ENCODE measurements at places on chromosomes 7 and 10.

GRCh38 chr7:124700655-124701054, 64.9 kb downstream of the GPR37 start:
- peak; percentile 44 for DNase-seq

DNA sequence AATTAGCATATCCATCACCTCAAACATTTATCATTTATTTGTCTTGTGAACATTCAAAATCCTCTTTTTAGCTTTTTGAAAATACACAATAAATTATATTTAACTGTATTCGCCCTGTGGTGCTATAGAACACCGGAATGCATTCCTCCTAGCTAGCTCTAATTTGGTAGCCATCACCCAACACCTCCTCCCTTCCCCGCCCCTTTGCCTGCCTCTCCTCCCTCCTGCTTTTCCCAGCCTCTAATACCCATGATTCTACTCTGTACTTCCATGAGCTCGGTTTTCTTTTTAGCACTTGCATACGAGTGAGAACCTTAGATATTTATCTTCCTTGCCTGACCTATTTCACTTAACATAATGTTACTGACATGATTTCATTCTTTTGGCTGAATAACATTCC, 80.1 kb downstream of the ANKRD26 start:
- DNase-seq = no peak

DNA sequence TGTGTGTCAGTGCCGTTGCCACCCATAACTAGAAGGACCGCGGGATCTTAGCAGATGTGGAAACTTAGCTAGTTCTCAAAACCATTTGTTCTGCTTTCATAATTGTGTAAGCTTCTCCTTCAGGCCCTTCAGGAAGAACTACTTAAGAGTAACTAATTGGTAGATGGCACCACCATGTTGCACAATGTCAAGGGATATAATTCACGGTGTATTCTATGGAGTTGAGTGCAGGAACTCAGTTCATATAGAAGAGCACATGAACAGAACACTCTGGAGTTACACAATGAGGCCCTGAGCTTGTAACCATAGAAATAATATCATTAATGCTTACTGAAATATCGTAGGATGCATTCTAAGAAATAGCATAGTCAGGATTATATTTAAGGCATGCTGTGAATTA, 126.5 kb upstream of the GAD2 start:
- no peak for DNase-seq

DNA sequence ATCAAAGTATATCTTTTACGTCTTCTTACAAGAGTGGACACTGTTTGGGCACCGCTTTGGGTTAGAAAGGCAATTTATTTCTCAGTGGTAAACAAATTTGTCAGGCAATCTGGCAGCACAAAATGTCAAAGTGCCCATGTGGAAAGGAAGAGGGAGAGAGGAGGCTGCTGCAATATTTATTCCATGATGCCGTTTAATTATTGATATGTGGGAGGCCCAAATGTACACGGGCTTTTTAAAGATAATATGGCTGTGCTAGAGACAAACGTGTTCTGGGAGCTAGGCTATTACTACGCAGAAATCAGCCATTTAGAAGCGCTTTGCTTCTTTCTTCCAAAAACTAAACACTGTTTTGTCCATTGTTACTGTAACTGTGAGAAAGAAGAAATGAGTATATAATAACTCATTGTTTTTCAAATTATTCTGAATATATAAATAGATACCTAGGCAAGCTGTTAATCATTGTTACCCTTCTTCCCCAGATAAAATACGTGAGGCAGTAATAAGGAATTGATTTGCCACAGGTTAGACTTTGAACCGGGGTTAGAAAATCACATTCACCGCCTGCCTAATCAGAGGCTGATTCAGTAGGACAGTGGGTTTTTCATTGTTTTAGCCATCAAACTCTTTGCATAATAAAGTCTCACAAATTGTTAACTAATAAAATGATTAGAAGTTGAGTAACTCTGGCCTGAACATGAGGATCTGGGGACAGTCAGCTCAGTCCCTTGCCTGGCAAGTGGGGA, 116.5 kb upstream of the FRMD4A start:
- no peak for DNase-seq

GRCh38 chr10:93255546-93255945, 181.9 kb downstream of the CYP26A1 start:
- no peak for DNase-seq

DNA sequence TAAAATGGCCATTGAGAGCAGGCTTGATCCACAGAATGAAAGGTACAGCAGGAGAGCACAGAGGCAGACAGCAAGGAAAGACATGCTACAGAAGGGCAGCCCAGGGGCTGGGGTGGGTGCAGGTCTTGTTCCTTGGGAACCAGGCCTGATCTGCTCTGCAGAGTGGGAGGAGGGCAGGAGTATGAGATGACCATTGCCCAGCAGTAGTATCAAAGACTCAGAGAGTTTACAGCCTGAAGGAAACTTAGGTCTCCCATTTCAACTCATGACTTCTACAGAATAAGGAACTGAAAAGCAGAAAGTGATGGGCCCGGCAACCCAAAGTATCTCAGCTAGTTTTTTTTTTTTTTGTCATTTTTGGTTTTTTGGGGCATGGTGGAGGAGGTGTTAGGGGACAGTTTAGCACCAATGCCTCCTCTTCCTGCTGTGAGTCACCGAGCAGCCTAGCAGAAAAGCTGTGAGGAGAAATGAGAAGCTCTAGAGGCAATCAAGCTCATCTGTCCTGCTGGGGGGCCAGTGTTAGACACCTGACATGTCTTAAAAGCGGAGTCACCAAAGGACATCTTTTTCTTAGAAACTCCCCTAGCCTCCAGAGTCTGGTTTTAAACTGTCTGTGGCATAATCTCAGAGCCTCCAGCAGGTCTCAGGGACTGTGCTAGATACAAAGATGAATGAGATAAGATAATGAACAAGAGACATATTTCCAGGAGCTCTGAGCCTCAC, 34.3 kb upstream of the HERPUD2 start:
- no peak for DNase-seq

GRCh38 chr7:96792115-96792514, 82.5 kb upstream of the SEM1 start:
- no peak for DNase-seq

DNA sequence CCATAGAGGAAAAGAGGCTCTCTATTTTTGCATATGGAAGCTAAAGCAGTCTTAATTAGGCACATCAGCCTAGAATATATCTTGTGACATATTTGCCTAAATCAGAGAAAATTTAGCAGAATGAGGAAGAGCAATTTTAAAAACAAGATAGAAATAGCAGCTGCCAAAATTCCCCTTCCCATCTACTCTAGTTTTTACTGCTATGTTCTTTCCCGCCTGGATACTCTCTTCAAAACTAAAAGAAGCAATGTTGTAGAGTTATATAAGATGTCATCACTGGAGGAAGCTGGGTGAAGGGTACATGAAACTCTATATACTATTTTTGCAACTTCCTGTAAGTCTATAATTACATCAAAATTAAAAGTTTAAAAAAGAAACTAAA, 87.0 kb downstream of the ARMH3 start:
- no peak for DNase-seq

DNA sequence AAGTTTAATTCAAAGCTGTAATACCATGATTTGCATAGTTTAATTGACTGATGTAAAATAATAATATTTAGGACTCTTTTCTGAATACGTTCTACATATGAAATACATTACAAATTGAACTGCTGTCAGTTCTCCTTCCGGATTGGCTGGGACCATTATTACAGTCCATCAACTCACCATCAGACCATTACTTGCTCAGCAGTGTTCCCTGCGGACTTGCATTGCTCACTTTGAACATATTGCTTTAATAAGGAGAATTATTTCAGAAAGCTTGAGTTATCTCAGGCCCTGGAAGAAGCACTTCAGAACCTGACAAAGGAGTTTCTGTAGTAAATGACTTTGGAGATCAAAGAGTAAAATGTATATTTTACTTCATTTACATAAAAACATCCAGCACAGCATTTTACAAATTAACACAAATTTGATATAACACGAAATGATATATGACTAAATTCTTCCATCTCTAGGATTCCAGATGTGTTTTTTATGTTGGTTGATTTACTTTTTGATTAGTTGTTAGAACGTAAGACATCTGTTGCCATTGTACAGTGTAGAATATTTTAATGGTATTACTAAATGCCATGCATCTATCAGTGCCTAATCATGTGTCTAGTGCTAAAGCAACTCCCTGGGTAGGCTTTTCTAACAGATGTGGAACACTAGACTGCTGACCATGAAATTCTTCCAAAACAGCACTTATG, 418.5 kb upstream of the SEMA3A start:
- DNase-seq = no peak

DNA sequence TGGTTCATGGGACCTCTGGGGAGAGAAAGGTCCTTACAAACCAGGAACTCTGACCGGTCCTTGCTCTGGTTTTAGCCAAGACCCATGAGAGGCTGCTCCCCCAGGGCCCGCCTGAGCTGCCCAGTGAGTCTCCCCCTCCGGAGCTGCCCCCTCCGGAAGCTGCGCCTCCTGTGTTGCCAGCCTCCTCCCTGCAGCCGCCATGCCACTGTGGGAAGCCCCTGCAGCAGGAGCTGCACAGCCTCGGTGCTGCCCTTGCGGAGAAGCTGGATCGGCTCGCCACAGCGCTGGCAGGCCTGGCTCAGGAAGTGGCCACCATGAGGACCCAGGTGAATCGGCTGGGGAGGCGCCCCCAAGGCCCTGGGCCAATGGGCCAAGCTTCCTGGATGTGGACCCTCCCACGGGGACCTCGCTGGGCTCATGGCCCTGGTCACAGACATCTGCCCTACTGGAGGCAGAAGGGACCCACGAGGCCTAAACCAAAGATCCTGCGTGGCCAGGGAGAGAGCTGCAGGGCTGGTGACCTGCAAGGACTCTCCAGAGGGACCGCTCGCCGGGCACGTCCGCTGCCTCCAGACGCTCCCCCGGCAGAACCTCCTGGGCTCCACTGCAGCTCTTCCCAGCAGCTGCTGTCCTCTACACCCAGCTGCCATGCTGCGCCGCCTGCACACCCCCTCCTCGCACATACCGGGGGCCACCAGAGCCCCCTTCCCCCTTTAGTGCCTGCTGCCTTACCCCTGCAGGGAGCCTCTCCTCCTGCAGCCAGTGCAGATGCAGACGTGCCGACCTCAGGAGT, 40.1 kb downstream of the ZNF467 start:
- DNase-seq = no peak

DNA sequence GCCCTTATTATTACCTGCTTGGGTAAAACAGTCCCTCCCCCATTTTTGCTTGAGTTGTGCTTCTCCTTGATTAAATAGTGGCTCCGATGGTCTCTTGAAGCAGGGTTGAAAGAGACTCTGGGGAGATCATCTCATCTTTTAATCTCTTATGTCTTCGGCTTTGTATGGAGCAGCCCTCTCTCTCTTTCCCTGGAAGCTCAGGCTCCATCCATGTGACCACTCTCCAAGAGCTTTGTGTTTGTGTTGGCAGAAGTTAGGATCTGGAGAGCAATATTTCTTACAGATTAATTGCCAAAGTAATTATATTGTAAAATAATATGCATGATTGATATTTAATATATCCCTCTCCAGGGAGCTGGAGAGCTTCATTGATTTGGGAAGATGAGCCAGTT, 76.9 kb downstream of the LRRC4 start:
- no peak for DNase-seq

- peak; percentile 68 for DNase-seq
These were observed 41.8 kb downstream of the FAM20C start for GRCh38 chr7:234051-234707.

DNA sequence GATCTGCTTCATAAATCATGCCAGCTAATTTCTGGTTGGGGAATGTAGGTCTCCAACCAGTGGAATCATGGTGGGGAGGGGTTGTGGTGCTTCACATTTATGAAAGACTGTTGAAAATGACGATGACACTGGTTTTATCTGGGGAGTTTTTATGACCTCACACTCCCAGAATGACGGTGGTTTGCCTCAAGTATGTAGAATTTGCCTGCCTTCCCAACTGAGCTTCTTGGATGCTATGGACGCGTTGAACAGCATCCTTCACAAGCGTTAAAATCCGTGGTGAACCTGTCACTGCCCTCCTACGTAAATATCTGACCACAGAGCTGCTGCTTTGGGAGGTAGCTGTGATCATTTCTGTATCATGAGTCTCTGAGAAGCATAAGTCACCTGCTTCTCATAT, 3.3 kb downstream of the INSYN2A start:
- DNase-seq = peak; percentile 12

- DNase-seq = no peak
These were observed 9.2 kb downstream of the SP8 start for GRCh38 chr7:20777377-20778062.

GRCh38 chr10:21191512-21191911, 294.4 kb upstream of the NEBL start:
- DNase-seq = no peak

GRCh38 chr10:77317221-77317620, 320.4 kb downstream of the KCNMA1 start:
- no peak for DNase-seq

- no peak for DNase-seq
These were observed 117.6 kb downstream of the SNX13 start for GRCh38 chr7:17822547-17823173.

DNA sequence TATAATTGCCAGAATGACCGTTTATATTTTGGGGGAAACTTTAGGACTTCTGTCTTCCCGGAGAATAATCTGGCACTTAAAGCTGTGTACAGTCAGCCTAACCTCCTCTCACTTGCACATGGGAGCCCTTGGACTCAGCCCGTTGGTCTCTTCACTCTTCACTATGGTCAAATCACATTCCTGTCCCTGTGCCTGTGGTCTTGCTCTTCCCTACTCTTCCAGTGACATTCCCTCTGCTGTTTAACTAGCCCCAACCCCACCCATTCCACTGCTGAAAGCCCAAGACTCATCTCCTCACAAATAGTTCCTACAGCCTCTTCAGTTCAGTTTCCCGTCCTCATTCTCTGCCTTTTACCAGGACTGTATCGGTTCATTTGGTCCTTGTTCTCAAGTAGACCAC, 135.0 kb downstream of the DYNC1I1 start:
- no peak for DNase-seq

GRCh38 chr7:18429547-18429946, 66.0 kb upstream of the HDAC9 start:
- no peak for DNase-seq

DNA sequence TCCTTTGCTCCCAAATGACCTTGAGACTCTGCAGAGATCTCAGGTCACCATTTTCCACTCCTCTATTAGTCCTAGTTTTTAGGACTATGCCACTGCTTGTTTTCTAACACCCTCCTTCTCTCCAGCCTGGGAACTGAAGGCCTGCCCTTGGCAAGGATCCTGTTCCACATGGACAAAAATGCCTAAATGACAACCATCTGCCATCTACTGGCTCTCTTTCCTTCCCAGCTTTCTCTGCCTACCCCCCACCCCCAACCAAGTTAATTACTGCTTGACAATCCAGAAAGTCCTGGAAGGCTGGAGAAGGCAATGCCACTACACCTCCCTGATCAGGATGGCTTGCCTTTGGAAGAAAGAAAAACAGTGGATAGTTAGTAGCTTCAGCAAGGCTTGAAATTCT, 44.8 kb upstream of the SP8 start:
- no peak for DNase-seq

GRCh38 chr10:74875966-74876365, 49.6 kb downstream of the KAT6B start:
- DNase-seq = no peak

- no peak for DNase-seq
These were observed 15.9 kb upstream of the ASB4 start for GRCh38 chr7:95469848-95470247.

- DNase-seq = peak; percentile 95
These were observed 19.1 kb downstream of the MXI1 start for GRCh38 chr10:110226543-110226925.

- no peak for DNase-seq
These were observed 126.7 kb downstream of the NRCAM start for GRCh38 chr7:108329514-108329913.
